ENCODE measurements at places on chromosomes 1 and 21.

GRCh38 chr1:110242062-110242461 is 31.9 kb downstream of the KCNC4 start:
- no peak for DNase-seq

DNA sequence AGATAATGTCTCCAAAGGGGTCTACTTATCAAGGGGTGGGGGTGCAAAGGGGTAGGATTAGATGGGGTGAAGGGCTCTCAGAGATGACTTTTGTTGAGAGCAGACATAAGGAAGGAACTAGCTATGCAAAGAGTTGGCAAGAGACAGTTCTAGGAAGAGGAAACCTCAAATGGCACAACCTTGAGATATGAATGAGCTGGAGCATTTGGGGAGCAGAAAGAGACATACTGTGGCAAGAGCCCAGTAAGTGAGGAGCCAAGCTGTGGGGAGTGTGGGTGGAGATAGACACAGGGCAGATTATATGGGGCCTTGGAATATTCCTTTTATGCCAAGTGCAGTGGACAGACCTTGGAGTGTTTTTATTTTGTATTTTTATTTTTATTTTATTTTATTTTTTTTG is 84.8 kb upstream of the BTG3 start:
- DNase-seq, result no peak

- no peak for DNase-seq
These were observed 12.0 kb downstream of the COQ8A start for GRCh38 chr1:226952118-226952441.

DNA sequence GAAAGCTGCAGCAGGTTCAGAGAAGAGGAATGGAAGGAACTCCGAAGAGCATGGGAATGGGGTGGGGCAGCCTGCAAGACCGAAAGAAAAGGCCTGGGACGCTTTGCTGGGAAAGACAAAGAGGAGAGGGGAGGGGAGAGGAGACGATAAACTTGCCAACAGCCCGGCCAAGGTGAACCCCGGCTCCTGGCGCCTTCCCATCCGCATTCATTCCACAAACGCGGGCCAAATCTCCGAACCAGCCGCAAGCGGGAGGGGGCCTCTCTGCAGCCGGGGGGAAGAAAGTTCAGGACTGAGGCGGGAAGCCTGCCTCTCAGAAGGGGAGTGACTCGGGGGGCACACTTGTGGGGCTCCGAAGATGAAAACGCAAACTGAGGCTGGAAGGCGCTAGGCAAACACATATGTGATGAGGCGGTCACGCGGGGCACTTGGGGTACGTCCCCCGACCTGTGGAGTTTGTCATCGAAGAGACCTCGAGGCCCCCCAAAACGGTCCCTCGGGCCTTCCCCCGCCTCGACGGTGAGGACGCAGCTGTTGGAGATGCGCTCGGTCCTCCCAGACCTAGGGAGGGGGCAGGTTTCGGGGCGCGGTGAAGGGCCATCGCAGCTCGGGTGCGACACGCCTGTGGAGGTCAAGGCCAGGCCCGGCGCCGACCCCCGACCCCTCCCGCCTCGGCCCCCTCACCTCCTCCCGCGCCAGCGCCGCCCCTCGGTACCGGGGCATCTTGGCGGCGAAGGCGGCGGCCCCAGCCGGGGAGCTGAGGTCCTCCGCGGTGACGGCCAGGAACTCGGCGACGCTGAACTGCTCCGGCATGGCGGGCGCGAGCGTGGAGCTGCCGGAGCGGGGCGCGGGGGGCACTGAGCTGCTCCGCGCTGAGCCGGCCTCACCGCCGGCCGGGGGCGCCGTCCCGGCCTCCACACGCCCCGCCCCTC is at the start of gene ASAP3:
Gene ASAP3 (minus strand): TSS at position 859 of the 932 bp plus-strand sequence. CDS start 46 bp downstream, at position 813.
- DNase-seq, result no peak

- DNase-seq, result no peak
These were observed 343.3 kb upstream of the VAMP3 start for GRCh38 chr1:7427605-7428300.

- no peak for DNase-seq
These were observed 498.1 kb downstream of the LMO4 start for GRCh38 chr1:87826681-87827251.

GRCh38 chr1:245829826-245830225 is 675.0 kb downstream of the KIF26B start:
- no peak for DNase-seq

- DNase-seq, result no peak
These were observed 2.7 kb upstream of the CNN3 start for GRCh38 chr1:94929351-94930217.

Data from DND-41 (cell line).